ENCODE measurements at places on chromosomes 2 and 18. TPM values are rescaled to one million over a fixed set of nuclear protein-coding genes. Genes with fewer than 3 reads are reported as not detected.

LYPD6B gene
- not detected for total RNA-seq

TXNDC9 gene
- 20.8 TPM for total RNA-seq

SLC5A7 gene
- 0.07 TPM for total RNA-seq

RNF125 gene
- 3.4 TPM for total RNA-seq

CERKL gene
- not detected for total RNA-seq

EFHD1 gene
- 21.7 TPM for total RNA-seq

ATP8B1 gene
- total RNA-seq, result 4.0 TPM

ABCB11 gene
- 0.25 TPM for total RNA-seq

ITGAV gene
- 143 TPM for total RNA-seq

CFC1 gene
- total RNA-seq, result not detected

RNU2-63P gene
- not detected for total RNA-seq

DNAJB2 gene
- total RNA-seq, result 74.9 TPM

REG1B gene
- total RNA-seq, result not detected

DNA sequence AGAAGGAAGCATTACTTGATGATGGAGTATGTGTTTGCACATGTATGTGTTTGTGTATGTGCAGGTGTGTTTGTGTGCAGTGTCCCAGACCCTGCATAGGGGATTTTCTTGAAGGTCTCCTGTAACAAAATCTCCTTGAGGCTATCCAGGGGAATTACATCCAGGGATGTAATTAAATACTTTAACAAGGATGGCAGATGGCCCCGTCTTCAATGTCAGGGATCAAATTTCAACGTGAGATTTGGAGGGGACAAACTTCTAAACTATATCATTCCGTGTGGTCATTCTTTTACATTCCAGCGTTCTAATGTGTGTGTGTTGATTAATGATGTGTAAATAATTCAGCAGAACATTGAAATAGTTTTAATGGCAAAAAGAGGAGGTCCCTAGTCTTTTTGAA lies 3.3 kb downstream of the UGT1A9 start:
- no peak for DNase-seq

DNA sequence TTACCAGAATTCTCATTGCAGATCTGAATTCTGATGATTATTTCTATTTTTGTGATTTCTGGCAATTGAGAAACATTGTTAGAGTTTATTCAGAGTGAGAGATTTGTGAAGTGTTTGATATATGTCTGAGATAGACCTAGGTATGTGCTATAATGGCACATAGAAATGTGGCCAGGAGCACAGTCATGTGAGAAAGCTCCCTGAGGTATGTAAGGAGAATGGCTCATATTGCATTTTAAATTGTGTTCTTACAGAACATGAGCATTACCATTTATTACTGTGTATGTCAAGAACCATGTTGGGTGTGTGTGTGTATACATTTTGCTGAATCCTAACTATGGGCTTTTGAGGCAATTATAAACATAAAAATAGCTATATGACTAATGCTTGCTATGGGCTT lies 101.2 kb downstream of the RAPGEF4 start:
- DNase-seq, result no peak

DNA sequence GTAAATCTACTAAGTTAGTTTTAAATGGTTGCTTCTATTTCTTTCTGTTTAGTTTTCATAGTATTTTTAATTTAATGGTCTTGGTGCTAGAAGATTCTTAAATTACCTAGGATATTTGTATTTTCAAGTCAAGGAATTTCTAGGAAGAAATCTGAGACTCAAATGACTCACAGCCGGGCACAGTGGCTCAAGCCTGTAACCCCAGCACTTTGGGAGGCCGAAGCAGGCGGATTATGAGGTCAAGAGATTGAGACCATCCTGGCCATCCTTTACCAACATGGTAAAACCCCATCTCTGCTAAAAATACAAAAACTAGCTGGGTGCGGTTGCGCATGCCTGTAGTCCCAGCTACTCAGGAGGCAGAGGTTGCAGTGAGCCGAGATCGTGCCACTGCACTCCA lies 95.5 kb downstream of the C2orf74 start:
- no peak for DNase-seq

GRCh38 chr2:197904446-197904845 lies 100.1 kb downstream of the PLCL1 start:
- DNase-seq, result no peak

DNA sequence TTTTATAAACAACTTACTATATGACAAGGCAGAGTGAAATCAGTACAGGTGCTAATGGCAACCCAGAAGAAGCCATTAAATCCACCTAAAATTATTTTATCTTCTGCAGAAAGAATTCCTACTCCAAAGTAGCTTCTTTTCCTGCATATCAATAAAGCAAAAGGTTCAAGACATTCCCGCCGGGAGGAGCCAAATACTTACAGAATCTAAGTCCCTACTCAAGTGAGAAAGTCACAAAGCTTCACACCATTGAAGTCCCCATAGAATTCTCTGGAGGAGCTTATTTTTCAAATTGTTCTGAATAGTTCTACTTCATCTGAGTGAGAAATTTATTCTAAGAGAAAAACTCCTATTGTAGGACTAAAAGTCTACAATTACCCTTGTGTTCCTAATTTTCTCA lies 233.7 kb upstream of the HNRNPA3 start:
- DNase-seq, result no peak

GRCh38 chr18:36661999-36662398 lies 166.8 kb downstream of the TPGS2 start:
- no peak for DNase-seq

DNA sequence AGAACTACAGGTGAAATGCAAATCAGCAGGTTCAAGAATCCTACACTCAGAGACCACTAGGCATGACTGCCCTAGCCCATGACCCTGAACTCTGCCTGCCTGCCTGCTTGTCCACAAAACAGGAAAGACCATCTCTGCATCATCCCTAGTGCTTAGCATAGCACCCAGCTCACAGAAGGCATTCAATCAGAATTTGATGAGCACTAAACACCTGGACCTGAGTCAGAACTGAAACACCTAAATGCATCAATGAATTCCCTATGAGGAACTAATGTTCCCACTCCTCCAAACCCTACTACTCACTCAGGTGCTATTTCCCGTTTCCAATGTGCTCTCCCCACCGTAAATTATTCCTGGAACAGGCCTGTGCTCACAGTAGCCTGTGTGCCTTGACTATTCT lies 21.7 kb downstream of the MRPS5 start:
- no peak for DNase-seq

DNA sequence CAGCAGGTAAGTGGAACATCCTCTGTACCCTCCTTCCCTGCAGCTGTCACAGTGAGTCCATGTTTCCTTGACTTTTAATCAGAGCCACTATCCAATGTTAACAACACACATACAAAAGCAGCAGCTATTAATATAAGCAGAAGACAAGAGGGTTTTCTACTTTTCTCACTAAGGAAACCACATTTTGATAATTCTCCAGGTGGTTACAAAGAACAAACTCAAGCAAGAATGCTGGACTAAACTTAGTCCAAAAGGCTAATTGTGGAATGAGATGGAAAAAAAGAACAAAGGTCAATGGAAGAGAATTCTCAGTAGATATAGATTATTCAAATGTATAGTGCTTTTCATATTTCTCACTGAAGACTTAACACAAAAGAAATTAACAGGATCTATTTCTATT lies 176.9 kb upstream of the SLC39A10 start:
- DNase-seq, result no peak

- DNase-seq, result no peak
Measured at GRCh38 chr2:123864416-123864815, 160.7 kb upstream of the CNTNAP5 start.

DNA sequence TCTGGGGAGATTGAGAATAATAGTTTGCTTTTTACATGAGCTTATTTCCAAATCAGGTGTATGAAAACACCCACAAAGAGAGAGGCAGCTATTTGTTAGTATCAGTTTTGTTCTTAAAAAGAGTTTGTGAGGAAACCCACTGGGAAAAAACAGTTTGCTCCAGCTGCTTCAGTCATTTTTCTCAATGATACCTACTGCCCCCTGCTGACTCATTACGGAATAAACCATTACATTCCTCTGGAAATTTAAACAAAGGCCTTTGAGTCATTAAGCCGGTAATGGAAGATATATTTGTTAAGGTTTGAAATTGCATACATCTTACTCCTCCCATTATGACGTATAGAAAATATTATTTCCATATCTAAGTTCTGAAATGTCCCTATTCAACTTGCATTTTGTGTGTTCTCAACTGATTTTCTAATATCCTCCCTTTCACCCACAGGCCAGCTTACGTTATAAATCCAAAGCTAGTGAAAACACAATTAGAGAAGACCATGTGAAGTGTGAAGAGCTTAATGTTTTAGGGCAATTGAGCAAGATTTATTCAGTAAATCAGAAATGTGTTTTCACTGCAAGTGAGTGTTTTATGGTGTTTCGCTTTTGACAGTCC lies 761.6 kb downstream of the DSC3 start:
- DNase-seq, result no peak

GRCh38 chr2:27860111-27860510 lies 30.1 kb downstream of the RBKS start:
- no peak for DNase-seq

GRCh38 chr18:4593459-4593858 lies 138.4 kb upstream of the DLGAP1 start:
- DNase-seq, result no peak

- DNase-seq, result no peak
Measured at GRCh38 chr2:119941981-119942513, 70.8 kb upstream of the EPB41L5 start.

DNA sequence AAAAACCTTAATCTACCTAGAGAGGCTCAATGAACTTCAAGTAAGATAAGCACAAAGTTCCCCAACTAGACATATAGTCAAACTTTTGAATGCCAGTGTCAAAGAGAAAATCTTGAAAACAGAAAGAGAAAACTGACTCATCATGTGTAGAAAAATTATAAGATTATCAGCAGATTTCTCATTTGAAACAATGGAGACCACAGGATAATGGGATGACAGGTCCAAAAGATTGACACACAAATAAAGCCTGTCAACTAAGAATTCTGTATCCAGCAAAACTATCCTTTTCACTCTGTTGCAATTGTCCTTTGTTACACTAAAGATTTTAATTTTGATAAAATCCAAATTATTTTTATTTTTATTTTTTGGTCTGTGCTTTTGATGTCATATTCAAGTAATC lies 61.6 kb downstream of the COPS8 start:
- no peak for DNase-seq

GRCh38 chr2:237889811-237890210 lies 30.4 kb downstream of the RAMP1 start:
- DNase-seq, result peak; percentile 13

GRCh38 chr18:80157708-80158343 lies 48.8 kb downstream of the ADNP2 start:
- DNase-seq, result peak; percentile 86

- no peak for DNase-seq
Measured at GRCh38 chr2:82282111-82282882, 1977.7 kb upstream of the LRRTM1 start.

GRCh38 chr2:177721818-177722567 lies 329.4 kb downstream of the AGPS start:
- DNase-seq, result no peak

DNA sequence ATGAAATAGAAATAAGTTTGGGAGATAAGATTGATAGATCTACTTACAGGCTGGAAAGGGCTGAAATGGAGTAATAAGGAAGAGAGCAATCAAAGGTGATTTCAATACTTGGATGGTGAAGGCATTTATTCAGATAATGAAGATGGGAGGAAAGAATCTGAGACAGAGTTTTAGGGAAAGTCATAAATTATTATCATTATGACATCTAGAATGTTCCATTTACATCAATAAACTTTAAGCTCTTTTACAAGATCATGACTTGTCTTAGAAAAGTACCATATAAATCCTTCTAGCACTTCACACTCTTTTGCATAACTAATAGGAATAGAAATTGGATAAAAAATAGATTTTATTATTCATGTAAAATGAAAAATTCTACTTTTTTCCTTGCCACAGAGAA lies 2.2 kb downstream of the SCN9A start:
- DNase-seq, result no peak

- no peak for DNase-seq
Measured at GRCh38 chr2:55916473-55917049, 7.0 kb downstream of the EFEMP1 start.

- peak; percentile 41 for DNase-seq
Measured at GRCh38 chr2:11842336-11842735, 95.9 kb downstream of the LPIN1 start.

GRCh38 chr2:10382354-10383061 lies 65.6 kb downstream of the ODC1 start:
- peak; percentile 59 for DNase-seq

- DNase-seq, result no peak
Measured at GRCh38 chr2:236991874-236992273, 93.8 kb upstream of the COPS8 start.

DNA sequence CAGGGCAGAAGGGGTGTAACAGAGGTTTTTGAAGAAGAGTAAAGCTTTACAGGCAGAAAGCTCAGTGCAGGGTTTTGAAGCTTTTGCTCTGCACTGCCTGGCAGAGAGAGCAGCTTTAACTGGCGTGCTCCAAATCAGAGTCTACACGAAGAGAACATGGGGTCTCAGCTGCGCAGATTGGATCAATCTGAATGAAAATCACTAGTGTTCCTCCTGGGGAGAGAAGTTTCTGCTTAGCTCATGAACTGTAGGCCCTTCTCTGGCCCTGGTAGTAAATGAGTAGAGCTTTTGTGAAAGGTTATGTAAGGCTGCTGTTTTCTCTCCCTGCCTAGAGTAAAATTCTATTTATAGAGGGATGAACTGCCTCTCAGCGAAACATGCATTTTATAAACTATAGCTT lies 13.6 kb downstream of the DCC start:
- DNase-seq, result no peak

GRCh38 chr2:11467749-11468148 lies 1.8 kb upstream of the E2F6 start:
- DNase-seq, result no peak

- DNase-seq, result no peak
Measured at GRCh38 chr2:32812316-32812715, 134.4 kb upstream of the LTBP1 start.
